Umbilical cord (tissue), 2 donors: ENCODE measurements at places on chromosomes 4 and X.

DNA sequence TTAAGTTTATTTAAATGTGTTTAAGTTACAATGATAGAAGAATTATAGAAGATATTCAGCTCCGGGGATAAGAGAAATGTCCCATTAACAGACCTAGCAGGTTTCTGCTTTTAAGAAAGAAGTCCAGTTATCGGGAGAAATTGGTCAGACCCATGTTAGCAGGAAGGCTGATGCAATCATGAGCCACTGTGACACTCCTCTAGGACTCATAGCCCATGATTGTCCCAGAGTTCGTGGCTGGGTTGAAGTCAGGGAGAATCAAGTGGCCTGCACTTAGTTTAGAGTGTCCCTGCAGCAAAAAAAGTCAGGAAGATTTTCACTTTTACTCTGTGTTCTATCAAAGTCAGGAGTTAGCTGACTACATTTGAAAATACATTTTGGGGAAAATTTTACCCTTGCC, 72.0 kb downstream of the TMEM144 start:
- no peak for DNase-seq

DNA sequence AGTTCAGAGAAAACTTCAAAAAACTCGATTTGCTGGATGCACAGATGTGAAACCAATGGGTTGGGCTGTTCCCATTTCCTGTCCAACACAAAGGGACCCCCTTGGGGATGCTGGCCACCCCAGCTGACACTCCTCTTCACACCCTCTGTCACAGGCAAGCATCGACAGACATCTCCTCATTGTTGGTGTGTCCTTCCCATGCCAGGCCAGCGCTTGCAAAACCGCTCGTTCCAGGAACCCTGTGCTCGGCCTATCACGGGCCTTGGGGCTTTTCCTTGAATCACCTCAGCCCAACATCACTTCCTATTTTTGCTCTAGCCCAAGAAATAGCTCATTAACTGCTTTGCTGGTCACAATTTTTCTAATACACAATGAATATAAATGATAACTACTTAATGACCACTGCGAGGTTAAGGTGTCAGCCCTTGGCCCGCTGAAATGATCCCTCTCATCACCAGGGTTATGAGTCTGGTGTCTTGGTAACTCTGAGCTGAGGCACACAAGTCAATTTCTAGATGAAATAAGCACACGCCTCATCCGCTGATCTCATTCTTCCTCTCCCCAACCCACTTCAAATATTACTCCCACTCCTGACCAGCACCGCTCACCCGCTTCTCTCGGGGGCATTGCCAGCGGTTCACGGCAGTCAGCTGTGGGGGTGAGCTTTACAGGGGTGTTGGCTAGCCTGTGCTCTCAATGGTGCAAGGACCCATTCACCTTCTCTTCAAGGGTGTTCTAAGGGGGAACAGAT, 32.3 kb downstream of the BCOR start:
- DNase-seq, result no peak

DNA sequence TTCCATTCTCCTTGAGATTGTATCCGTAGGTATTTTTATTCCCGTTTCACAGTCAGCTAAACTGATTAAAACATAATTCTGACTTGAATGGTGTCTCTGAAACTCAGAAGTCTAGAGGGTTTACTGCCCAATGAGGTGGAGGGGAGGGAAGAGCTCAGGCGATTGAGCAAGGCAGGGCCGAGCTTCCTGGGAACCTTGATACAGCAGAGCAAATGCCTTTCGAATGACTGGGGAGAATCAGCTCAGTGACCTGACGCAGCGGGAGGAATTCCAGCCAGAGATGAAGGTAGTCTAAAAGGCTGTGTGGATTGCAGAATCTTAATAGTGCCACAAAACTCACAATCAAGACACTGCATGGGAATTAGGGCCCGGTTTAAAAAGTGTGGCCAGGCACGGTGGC, 233.6 kb downstream of the EVC2 start:
- DNase-seq, result no peak

GRCh38 chrX:129772796-129773431, 6.8 kb upstream of the SASH3 start:
- peak; percentile 38 for DNase-seq

DNA sequence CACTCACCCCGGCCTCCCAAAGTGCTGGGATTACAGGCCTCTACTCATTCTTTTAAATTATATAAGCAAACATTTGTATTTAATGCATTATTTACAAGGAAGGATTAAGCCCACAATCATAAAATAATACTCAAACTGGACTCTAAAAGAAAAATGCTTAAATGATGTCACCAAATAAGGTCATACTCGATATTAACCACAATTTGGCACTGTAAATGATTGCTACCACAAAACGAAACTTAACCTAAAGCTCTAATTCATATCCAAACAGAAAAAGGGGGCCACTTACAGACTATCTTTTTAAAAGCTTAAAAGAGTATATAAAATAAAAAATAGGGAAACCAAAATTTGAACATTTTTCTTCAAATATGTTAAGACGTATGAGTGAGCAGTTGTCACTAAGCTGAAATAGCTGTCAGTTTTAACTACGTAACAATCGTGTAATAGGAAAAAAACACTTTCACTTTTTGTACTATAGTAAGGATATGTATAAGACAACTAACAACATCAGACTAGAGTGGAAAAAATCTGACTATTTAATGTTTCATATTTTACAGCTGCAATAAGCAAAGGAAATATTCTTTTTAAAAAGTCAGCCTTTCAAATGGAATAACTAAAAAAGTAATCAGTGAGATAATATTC, 108.2 kb upstream of the GPR34 start:
- no peak for DNase-seq

- no peak for DNase-seq
Measured at GRCh38 chr4:139645458-139645857, 20.2 kb upstream of the MGST2 start.

DNA sequence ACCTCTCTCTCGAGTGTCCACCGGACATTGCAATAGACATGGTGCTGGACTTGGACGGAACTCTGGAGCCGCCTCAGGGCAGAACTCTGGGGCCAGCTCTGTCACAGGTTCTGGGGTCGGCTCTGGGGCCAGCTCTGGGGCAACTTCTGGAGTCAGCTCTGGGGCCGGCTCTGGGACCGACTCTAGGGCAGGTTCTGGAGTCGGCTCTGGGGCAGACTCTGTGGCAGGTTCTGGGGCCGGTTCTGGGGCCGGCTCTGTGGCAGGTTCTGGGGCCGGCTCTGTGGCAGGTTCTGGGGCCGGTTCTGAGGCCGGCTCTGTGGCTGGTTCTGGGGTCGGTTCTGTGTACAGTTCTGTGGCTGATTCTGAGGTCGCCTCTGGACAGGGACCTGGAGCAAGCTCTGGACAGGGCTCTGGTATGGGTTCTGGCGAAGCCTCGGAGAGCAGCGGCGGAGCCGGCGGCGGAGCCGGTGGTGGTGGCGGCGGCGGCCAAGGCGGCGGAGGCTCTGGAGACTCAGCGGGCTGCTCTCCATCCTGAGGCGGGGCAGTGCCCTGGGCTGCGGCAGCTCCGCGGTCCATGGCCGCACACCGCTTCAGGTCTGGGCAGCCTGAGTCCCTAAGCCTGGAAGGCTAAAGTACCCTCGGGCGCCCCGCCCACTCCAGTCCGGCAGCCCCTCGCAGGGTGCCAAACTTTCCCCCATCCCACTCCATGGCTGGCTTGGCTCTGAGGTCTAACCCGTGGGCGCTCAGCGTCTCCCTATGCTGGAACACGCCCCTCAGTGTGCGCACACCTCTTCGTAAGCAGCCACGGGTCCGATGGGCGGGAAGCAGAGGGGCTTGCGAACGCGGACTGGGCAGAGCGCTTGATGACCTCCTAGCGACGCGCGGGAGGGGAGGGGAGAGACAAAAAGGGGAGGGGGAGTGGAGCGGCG, at the start of gene DGKK:
DGKK (minus strand) TSS at position 723 of the 929 bp plus-strand sequence; CDS start at position 576, 147 bp downstream.
- DNase-seq, result peak; percentile 2

DNA sequence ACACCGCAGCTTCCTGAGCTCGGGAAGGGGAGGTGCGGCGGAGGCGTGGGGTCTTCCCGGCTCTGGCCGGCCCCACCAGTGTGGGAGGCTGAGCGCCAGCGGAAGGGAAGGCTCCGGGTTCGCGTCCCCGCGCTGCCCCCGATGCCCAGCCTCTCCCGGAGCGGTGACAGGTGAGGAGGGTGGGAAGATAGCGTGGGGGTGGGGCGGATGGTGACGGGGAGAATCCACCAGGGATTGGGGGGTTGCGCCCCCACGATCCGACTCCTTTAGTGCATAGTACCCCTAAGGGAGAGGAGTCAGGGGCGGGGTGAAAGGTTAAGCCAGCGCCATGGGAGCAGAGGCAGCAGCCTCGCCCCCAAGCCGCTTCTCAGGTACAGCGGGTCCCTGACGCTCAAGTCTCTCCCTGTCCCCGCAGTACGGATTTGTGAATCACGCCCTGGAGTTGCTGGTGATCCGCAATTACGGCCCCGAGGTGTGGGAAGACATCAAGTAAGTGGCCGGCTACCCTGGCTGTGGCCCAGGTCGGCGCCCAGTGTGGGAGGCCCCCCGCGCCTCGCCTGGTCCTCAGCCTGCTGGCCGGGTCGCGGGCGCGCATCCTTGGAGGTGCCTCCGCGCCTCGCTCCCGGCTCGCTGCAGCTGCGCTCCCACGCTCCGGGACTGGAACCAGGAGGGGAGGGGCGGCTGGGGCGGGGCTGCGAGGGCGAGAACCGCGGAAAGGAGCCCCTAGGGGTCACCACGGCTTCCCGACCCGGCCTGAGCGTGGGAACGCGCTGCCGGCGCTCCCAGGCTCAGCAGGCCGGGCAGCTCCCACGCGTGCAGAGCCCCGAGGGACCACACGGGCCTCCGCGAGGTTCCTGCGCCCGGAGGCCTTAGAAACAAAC, 791 bp downstream of the GUCY1B1 start:
- DNase-seq, result peak; percentile 67

- no peak for DNase-seq
Measured at GRCh38 chr4:7150036-7150635, 42.2 kb upstream of the SORCS2 start.

DNA sequence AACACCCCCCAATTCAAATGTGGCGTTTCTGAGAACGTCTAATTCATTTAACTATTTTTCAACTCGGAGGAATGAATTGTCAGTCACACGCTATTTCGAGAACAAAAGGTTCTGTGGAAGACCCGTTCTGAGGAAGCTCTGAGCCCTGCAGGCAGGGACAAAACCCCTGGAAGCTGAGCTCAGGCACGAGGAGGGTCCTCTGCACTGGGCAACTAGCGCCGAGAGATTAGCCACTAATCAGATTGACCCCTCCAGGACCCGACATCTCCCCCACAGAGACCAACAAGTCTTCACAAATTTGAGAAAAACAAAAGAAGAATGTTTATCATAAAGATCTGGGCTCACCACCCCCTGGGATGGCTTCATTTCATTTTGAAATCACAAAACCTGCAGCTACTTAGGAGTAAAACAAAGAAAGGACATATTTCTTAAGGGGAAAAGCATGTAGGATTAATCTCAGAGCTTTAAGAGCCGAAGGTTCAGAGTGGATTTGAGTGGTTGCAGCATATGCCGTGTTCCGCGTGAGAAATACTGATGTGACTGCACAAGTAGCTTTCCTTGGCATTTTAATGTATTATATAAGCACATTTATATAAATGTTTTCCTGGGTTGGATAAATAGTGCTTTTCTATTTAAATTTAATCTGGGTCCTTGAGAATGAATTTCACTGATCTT, 41.8 kb downstream of the ADRA2C start:
- no peak for DNase-seq
